ENCODE measurements at places on chromosomes 2 and 18.

GRCh38 chr2:106584304-106584954 is 97.3 kb downstream of the CD8B2 start:
- DNase-seq, result no peak

GRCh38 chr2:172072706-172073105 is 12.6 kb upstream of the DLX1 start:
- DNase-seq, result no peak

DNA sequence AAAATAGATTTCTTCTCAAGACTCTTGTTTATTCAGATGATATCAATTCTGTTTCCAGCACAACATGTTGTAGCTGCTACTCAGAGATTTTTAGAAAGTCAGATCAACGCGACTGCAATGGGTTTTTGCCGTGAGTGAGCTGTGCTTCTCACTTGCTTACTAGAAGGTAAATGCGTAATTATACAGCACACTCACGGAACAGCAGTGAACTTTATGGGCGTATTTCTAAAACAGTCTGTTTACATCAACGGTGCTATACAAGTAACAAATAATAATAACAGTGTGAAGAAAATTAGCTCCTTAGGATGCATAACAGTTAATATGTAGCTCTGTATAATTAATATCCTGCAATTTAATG is 533.6 kb downstream of the RNF144A start:
- DNase-seq, result no peak

DNA sequence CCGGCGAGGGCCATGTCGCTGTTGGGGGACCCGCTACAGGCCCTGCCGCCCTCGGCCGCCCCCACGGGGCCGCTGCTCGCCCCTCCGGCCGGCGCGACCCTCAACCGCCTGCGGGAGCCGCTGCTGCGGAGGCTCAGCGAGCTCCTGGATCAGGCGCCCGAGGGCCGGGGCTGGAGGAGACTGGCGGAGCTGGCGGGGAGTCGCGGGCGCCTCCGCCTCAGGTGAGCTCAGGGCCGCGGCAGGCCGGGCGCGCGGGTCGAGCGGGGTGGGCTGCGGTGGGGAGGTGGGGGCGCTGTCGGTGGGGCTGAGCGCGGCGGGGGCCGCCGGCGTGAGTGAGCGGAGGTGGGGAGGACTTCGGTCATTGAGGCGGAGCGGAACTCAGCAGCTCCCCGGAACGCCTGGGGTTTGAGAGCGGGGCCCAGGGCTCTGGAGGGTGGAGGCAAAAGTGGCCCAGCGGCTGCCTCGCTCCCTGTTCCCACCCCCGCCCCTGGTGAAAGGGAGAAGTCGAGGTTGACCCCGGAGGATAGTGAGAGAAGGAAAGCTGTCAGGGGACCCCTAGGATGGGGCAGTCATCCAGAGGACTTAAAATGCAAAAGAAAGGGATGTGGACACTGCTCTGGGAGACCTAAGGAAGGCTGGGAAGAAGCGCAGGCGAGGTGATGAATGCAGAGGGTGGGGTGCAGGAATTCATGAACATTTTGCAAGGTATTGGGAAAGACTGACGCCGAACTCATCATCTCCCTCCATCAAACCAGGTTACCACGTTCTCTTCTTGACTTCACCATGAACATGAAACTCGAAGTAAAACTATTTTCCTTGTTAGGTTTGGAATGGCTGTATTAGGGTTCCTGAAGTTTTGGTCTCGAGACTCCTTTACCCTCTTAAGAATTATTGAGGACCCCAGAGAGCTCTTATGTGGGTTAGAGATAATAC is 633 bp downstream of the MALT1 start:
- DNase-seq, result no peak

- no peak for DNase-seq
Observed at GRCh38 chr2:1672738-1673137, 71.6 kb downstream of the PXDN start.

GRCh38 chr2:132497591-132497990 is 81.0 kb downstream of the GPR39 start:
- DNase-seq, result no peak

DNA sequence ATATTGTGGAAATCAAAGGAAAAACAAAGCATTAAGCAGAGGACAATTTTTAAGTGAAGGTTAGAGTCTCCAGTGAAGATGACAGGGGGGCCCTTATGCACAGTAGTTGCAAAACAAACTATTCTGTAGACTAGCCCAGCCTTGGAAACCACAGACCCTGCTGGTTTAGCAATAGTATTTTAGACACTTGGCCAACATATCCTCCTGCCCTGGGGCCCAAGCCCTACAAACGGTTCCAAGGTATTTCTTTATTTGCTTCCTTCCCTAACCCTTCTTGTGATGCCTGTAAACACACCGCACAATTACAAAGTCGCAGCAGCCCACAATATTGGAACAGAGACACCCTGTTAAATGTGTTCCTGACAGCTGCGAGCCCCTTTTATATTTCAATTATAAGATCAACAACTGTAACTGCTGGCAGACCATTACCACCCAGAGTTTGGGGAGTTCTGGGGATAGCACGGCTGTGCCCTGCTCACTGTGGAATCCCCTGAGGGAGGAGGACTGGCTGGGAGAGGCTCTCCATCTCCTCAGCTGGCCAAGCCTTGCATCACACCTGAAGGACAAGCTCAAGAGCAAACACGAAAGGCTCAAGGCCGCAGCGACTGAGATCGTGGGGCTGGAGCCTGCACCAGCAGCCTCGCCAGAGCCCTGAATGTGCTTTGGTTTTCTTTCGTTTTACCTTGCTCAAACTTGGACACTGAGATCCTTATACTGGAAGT is 282.2 kb upstream of the ATP5MC3 start:
- DNase-seq, result no peak

- DNase-seq, result no peak
Observed at GRCh38 chr18:41265047-41265446, 690.0 kb upstream of the PIK3C3 start.

GRCh38 chr2:39018638-39019037 is 102.2 kb downstream of the SOS1 start:
- DNase-seq, result no peak

GRCh38 chr2:2960441-2961133 is 417.0 kb downstream of the EIPR1 start:
- no peak for DNase-seq

DNA sequence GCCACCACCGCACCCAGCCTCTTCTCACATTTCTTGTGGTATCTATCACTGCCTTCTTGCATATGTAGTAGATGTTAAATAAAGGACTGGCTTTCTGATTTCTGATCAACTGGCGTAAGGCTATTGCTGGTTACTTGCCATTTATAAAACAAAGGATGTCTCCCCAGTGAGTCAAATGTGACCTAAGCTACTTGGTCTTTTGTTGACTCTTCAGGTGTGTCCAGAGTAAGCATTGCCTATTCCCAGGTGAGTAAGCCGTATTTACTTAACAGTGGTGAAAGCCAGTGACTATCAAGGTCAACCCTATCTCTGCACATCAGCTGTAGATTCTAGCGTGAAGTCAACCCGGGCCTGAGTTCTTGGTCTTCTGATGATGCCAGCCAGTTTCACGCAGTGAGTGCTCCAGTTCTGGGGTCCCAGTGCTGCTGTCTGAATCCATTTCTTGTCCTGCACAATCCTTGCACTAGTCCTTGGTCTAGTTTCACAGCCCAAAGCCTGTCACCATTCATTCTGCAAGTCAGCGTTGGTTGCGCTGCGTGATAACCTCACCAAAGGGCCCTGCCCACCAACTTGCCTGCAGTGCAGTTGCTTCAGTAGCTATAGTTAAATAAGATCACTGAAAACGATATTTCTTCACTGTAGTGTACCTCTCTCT is 120.2 kb downstream of the GBX2 start:
- no peak for DNase-seq

- no peak for DNase-seq
Observed at GRCh38 chr18:50312296-50313030, 25.0 kb upstream of the CXXC1 start.

DNA sequence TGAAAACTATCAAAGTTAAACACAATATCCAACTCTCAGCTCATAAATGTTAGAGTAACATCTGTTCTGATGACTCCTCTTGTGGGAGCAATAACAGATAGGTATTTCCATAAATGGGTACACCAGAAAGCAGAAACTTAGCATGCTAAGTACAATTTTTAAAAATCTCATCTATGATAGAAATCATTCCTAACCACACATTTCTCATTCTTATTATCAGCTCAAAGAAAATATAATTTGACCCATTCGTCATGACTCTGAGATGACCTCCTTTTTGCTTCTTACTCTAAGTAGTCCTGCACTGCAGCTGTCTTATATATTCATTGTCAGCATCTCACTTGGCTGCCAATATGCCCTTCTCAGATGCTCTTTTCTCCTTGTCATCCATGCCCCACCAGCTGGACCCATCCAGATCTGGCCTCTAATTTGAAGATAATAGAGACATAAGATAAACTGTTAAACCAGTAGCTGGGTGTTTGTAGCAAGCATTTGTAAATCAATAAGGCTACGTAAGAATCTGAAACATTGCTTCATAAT is 298.3 kb downstream of the KCNS3 start:
- no peak for DNase-seq

GRCh38 chr2:118658596-118659198 is 188.8 kb downstream of the EN1 start:
- no peak for DNase-seq

- DNase-seq, result no peak
Observed at GRCh38 chr2:233926806-233927205, 9.6 kb downstream of the TRPM8 start.

DNA sequence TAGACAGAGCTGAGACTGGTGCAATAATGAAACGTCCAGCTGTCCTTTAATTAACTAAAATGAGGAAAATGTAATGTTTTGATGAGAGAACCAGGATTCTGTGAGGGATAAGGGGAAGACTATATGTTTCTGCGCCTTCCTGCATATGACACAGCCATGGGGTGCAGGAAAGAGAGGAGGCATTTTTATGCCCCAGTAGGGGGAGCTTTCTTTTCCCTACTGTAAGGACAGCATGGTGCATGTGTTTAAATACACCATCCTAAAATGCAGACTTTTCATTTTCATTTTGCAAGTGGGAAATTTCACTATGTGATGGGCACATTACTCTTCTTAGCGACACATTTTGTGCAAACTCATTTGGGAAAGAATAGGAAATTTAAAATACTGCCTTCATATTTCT is 446.1 kb downstream of the ARHGAP15 start:
- no peak for DNase-seq

DNA sequence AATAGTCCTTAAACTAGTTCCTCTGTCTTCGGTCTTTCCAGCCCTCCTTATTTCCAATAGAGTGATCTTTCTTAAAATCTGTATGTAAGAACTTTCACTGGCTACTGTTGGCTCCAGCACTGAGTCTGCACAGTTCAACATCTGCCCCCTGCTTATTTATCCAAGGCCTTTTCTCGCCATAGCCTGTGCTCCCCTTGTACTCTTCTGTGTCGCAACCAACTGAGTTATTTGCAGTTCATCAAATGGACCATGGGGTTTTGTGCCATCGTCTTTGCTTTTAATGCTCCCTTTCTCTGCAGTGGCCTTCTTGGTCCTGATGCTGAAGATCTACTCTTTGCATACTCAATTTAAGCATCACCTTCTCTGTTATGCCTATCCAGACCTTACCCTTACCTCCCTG is 77.3 kb downstream of the DSC3 start:
- no peak for DNase-seq

DNA sequence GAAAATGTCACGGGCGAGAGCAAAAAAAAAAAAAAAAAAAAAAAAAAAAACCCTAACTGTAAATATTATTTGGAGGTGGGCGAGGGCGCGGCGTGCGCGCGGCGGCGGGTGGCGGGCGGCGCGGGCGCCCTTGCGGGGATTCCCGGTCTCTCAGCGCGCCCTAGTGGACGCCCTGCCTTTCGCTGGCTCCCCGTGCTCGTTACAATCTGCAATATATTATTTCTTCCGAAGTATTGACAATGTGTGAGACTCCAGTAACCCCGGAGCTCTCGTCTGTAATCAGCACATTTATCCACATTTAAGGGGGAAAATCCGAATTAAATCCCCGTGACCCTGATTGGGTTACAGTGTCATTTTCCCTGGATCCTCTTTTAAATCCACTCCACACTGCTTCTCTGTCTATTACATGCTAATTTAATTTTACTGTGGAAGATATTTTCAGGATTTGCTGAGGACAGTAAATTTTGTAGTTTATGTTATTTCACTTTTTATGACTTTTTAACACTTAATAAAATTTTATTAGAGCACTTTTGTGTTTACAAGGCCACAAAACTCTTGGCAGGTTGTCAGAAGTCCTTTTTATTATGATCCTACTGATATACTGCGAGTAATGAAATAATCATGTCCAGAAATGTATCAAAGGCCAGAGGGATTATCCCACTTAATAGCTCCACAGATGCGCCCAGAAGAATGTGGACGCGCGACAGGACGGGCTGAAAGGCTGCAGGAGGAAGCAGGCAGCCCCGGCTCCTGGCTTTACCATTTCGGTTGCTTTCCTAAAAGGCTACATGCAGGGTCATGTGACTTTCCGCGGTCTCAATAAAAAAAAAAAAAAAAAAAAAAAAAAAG is 369.1 kb downstream of the MTX2 start:
- peak; percentile 89 for DNase-seq

- DNase-seq, result no peak
Observed at GRCh38 chr2:103183061-103183460, 421.2 kb downstream of the TMEM182 start.

DNA sequence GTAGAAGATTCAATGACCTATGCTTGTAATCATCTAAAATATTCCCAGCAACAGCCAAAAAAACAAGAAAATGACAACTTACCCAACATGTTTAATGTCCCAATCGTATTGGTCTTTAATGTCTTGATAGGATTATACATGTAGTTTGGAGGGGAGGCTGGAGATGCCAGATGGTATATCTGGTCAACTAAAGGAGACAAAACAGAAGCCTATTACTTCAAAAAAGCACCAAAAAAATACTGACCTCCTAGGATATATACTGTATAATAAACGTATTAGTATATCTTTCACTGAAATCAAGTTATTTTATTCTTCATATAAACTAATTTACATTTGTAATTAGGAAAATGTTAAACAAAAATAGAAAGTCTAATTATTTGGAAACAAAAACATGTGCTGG is 64.5 kb downstream of the UXS1 start:
- DNase-seq, result peak; percentile 59

DNA sequence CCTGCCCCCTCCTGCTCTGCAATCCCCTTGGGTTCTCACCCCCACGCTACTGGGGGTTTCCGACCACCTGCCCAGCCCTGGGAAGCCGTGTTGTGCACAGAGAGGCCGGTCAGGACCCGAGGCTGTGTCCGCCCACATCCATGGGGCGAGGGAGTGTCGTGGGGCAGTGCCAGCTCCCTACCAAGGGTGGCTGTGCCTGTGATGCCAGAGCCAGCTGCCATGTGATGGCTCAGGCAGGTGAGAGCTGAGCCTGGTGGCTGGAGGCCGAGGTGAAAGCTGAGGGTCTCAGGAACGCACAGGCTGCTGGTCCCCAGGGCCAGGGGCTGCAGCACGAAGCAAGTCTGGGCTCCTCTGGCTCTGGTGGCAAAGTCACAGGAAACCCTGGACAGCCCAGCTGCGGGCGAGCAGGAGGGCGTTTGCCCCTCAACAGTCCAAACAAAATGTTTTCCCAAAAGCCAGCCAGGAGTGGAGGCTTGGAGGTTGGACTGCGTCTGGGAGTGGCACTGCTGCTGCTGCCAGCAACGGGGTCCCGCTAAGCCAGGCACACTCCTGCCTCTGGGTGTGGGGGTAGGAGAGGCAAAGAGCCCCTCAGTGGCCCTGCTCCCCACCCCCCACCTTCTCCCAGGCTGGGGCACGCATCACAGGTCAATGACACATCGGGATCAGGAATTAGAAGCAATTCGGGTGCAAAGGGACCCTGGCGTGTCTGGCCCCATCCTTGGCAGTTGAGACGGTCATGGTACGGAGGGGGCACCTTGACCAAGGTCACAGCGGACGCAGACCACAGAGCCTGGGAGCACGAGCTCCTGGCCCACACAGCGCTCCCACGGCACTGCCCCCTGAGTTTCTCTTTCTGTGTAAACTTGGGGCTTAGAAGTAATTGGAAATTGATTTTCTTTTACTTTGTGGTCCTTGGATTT is 72.4 kb upstream of the GPC1 start:
- DNase-seq, result no peak

GRCh38 chr18:39863916-39864315 is 2091.1 kb upstream of the PIK3C3 start:
- no peak for DNase-seq
